ENCODE measurements at places on chromosomes 2 and 18.

- DNase-seq, result no peak
Measured at GRCh38 chr2:109497911-109498870, 115.6 kb downstream of the SEPTIN10 start.

GRCh38 chr18:61891894-61892293 lies 913 bp downstream of the RNF152 start:
- DNase-seq, result no peak

DNA sequence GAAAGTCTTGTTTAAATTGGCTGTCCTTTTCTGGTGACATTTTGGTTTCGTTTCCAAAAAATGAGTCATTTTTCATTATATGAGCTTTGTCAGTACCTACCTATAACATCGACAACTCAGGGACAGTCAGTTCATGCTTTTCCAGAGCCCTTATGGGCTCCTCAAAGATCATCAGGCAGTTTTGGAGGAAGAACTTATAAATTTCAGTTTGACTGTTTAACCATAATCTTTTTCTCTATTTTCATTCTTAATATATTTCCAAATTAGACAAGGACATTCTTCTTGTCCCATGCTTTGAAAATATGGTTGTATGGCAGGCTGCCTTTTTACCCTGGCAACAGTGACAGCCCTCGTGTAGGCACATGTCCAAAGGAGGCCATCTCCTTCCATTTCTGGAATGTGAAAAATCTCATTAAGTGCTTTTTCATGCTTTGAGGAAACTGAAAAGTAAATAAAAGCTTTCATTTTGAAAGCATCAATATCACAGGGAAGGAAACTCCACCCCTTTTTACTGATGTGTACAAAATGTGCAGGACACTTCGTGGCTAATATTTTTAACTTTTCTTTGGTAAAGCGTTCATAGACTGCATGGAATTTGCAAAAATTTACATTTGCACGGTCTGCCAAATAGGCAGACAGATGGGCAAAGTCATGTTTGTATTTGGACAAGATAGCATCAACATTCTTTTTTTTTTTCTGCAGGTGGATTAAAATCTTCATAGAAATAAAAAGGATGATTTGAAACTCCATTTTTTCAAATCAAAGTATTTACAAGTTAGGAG lies 7.2 kb upstream of the PROC start:
- no peak for DNase-seq

- no peak for DNase-seq
Measured at GRCh38 chr2:228474466-228474865, 293.0 kb upstream of the SPHKAP start.

DNA sequence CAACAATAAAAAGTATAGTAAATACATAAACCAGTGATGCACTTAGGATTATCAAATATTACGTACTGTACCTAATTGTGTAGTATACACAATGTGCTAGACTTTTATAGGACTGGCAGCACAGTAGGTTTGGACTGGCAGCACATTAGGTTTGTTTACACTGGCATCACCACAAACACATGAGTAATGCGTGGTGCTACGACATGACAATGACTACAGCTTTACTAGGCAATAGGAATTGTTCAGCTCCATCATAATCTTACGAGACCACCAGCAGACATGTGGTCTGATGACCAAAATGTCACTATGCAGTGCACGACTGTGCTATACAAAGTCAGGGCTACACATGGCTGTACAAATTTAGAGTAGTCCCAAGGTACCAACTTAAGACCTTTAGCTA lies 2.3 kb downstream of the MBOAT2 start:
- no peak for DNase-seq

DNA sequence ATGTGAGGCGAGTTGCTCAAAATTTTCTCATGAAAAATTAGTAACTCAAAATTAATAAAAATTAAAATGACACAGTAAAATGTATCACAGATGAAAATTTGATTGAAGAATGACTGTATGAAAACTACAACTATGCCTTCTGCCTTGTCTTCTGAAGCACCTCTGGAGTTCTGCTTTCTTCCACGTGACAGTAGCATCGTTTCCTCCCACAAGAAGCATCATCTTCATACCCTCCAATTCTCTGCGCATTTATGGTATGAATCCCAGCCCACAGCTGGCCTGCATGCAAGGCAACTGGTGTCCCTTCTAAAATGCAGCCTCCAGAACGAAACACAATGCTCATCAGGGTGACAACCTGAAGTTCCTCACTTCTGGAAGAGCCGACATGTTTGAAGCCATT lies 189.9 kb downstream of the MYO1B start:
- no peak for DNase-seq

DNA sequence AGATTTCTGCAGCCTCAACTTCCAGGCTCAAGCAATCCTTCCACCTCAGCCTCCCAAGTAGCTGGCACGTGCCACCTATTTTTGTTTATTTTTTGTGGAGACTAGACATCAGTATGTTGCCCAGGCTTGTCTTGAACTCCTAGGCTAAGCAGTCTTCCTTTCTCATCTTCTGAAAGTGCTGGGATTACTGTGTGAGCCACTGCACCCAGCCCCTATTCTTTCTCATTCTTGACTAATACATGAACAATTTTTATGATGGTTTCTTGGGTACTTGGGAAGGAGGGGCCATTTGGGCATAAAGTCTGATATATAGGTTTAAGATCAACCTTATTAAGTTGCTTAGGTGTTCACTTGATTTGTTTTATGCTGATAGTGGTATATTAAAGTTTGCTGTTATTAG lies 26.2 kb downstream of the EPC2 start:
- no peak for DNase-seq

DNA sequence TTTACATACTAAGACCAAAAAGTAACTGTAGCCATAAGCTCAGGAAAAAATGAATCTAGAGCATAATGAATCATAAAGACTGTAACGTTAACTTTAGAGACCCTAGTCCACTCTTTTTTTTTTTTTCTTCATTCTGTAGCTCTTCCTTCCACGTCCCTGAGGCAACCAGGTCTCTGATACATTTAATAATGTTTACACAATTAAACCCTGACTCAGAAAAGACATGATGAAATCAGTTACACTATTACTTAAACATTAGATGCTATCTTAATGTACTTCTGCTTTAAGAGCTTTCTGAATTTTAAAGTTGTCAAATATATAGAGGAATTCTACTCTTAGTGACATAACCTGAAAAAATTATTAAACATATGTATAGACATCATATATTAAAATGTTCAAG lies 1121.5 kb upstream of the DDX18 start:
- no peak for DNase-seq

- DNase-seq, result no peak
Measured at GRCh38 chr2:86661333-86661732, 37.7 kb upstream of the RNF103 start.

- DNase-seq, result no peak
Measured at GRCh38 chr18:40124107-40124506, 1830.9 kb upstream of the PIK3C3 start.

All from stimulated activated CD8-positive, alpha-beta memory T cell treated with anti-CD3 and anti-CD28 coated beads, Interleukin-15, amount 100 ng/mL, for 1 hour (primary cell).